ENCODE measurements at places on chromosomes 13 and 19.

GRCh38 chr19:46181388-46181779, 33.3 kb downstream of the IGFL2 start:
- DNase-seq: no peak

DNA sequence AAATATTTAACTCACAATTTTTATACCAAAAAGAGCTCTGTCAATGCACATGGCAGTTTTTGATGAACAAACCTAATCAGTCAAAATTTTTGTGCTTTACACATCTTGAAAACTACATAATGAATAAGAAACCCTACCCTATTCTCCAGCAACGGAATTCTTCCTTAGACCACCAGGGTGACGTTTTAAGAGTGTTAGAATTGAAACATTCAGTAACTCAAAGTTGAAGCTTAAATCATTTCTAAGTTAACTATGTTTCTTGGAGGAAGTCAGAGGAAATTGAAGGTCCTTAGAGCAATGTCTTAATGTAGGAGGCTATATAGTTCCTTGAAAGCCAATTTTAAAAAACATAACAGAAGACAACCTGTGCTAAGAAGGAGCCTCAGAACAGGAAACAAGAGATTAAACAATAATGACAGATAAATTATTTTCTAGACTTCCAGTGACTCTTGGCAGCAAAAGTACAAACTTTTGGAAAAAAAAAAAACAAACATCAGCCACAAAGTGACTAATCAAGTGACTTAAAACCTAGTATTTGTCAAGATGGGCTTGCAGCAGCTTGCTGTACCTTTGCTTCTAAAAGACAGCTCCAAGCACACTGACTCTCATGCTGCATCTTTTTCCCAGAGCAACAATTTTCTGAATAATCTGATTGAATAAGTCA, 6.2 kb downstream of the SPRY2 start:
- no peak for DNase-seq

DNA sequence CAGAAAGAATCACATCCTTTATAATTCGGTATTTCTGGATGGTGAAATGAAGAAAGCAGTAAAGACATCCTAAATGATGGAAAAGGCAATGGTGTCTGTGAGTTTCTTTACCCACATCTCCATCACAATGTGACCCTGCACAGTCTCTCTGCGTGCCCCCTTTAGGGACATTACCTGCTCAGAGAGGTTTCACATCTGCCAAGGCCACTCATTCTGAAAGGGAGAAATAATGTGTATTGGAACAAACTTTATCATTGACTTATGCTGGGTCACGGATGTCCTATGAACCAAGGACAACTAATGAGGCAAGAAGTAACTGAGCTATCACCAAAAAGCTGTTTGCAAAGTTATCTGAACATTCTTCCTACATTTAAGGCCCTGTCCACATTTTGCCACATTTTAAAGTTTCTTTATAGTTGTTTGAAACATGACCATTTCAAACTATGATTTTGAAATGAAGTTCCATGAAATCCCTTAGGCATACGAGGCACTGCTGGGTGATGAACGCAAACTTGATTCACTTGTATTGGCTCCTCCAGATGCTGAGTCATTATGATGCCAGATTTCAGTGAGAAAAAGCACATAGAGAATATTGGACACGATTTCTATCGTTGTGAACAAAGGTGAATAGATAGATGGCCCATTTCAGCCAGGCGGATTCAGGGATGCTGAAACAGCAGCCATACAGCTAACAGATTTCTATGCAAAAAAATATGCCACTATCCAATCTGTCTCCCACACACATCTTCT, 63.5 kb upstream of the HMGB1 start:
- no peak for DNase-seq

GRCh38 chr13:23739596-23739995, 149.6 kb downstream of the MIPEP start:
- DNase-seq: no peak

DNA sequence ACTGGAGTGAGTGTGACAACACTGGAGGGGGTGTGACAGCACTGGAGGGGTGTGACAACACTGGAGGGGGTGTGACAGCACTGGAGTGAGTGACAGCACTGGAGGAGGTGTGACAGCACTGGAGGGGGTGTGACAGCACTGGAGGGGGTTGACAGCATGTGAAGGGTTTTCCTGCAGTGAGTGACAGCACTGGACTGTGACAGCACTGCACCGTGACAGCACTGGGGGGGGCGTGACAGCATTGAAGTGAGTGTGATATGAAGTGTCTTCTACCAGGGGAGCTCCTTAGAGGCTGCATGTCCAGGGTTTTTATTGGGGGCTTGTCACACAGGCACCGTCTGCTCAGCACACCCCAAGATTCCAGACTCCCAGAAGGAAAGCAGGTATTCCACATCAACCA, 274.8 kb downstream of the TEX29 start:
- DNase-seq: no peak

GRCh38 chr13:48505597-48506091, 27.2 kb downstream of the RCBTB2 start:
- no peak for DNase-seq
